ENCODE measurements at places on chromosomes 12 and 14.
A peak's percentile ranks its signal among the peaks of the same experiment; 100 is the strongest.

DNA sequence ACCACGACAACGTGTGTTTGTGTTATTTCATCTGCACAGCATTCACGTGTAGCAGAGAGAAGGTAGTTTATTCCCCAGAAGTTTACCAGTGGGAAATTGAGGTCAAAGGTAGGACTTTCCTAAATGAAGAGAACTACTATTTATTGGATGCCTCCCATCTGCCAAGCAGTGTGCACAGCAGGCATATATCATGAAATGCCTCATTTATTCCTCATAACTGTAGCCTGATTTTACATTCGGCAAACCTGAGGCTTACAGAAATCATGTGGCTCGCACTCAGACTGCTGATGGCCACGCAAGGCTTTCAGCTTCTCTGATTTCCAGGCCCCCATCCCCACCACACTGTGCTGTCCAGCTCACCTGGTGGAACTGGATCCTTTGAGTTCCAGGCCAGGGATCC is 33.5 kb downstream of the NTF3 start:
- DNase-seq, result no peak

DNA sequence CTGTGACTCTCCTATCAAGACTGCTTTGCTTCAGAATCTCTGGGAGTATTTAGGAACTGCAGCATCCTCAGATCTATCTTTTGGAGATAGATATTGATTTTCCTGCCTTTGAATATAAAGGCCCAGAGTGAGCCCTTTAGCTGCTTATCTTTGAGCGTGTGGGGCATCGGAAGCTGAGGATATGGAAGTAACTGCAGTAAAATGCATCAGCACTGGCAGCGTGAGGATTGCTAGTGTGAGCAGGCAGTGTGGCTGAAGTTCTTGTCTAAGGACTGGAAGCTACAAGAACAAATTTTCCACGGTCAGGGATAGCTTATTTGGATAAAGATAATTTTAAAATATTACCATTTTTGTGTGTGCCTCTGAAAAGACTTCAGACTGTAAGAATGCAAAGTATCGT is 474.7 kb downstream of the NPAS3 start:
- DNase-seq, result no peak

GRCh38 chr12:57116580-57117281 is 5.6 kb upstream of the STAT6 start:
- no peak for DNase-seq

GRCh38 chr12:62217466-62218194 is 42.6 kb upstream of the USP15 start:
- no peak for DNase-seq

DNA sequence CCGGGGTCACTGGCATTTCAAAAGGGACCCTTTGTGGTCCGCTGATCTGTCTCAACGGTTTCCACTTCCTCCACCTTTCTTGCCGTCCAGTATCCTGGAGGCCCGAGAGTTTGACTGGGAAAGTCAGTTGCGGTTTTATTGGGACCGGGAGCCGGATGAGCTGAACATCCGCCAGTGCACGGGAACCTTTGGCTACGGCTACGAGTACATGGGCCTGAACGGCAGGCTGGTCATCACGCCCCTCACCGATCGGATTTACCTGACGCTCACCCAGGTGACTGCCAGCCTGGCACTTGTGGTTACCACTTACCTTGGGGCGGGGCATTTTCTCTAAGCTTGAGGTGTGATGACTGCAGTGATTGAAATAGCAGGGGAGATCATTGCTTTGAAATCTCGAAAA is 83.8 kb downstream of the DNAH10 start:
- DNase-seq, result no peak

DNA sequence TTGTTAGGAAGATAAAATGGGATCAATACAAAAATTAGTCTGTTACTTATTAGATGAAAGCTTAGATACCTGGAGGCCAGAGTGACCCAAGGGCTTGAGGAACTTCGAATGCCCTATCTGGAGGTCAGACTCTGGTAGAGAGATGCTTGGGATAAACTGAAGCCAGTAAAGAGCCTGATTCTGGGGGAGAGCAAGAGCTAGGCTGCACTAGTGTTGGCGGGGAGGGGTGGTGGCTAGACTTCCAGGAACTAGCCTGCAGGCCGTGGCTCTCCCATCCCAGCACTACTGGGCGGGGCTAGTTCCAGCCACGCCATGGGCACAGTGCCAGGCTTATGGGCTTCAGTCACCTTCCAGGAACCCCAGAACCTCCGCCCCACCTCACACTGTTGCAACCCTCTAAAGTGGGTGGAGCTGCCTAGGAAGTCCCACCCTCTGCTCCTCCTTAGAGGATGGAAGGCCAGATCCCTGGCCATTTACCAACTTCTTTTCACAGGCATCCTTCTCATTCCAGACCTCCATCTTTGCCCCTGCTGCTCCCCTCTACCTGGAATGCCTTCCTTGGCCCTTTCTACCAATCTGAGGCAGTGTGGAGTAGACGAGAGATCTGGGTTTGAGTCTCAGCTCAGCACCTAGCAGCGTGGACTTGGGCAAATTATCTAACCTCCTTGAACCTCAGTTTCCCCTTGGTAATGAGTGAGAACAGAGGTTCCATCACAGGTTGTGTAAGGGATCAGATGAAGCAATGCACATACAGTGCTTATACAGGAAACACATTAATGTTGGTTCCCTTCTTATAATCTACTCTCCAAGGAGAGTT is 6.3 kb upstream of the NFE2 start:
- DNase-seq, result no peak

GRCh38 chr12:76329159-76329558 is 19.1 kb downstream of the BBS10 start:
- DNase-seq, result no peak

DNA sequence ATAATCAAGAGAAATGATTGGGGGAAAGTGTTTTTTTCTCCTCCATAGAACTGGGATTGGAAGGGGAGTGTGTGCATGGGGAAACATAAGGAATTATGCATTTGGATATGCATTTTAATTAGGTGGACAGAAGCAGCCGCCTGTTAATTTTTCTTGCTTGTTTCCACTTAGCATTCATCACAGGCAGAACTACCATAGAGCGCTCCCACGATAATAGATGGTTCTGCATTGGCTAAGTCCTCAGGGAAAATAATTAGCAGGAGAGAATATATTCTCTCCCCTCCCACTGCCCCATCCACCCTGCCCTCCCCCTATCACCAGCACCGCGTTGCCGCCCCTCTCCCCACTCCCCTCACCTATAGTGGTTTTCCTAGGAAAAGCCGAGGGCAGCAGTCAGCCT is 11.4 kb downstream of the DPF3 start:
- DNase-seq, result no peak

DNA sequence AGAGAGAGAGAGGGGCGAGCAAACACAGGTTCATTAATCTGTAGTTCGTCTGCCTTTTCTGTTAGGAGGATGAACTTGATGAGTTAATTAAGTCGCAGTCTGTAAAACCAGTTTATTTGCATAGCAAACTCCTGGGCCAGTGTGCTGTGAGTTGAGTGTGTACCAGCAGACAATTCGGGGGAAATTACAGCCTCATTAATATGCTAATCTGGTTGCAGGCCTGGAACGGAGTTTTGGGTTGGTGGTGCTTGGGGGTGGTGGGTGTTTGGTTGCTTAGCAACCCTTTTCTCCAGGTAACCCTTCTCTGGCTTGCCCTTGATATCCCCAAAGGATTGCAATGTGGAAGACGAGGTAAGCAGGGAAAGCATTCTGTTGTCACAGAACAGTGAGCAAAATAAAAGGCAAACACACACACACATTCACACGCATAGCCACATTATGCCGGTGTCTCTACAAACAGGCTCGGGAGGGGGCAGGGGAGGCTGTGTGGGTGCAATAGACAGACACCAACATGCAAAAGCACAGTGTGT is 29.2 kb upstream of the LHX5 start:
- no peak for DNase-seq

DNA sequence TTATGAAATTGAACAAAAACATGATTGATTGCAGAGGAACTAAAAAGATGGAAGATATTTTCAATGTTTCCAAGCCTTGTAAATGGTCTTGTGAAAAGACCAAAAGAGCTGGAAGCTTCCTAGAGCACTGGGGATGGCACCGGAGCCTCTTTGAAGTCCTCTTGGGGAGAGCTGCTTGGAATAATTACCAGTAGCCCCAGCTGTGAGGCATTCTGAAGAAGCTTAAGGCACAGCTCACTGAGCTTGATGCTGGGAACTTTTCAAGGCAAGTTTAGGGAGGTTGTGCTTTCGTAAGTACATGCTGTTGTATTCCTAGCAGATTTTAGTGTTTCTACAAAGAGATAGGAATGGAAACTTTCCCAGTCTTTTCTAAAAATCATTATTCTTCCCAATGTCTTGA is 13.9 kb downstream of the PDZRN4 start:
- DNase-seq, result no peak

- DNase-seq, result no peak
Measured at GRCh38 chr14:73502017-73502619, 11.4 kb downstream of the RIOX1 start.

DNA sequence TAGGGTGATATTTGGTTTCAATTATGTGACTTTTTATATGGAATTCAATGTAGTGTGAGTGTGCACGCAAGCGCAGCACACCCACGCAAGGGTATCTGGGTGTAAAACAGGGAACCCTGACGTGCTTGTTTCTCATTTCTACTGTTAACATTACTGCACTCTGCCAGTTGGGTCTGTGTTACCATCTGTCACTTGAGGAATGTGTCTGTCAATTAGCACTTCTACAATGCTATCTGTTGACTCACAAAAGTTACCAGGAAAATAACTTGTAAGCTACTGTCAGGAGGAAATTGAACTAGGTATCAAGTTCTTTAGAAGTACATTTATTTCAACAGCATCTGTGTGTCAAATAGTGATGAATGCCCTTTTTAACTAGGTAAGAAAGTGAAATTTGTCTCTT is 695.5 kb upstream of the LRFN5 start:
- DNase-seq, result no peak

GRCh38 chr14:95614349-95614748 is 71.9 kb upstream of the TCL1B start:
- DNase-seq, result no peak

- no peak for DNase-seq
Measured at GRCh38 chr14:85248881-85249635, 280.9 kb upstream of the FLRT2 start.

DNA sequence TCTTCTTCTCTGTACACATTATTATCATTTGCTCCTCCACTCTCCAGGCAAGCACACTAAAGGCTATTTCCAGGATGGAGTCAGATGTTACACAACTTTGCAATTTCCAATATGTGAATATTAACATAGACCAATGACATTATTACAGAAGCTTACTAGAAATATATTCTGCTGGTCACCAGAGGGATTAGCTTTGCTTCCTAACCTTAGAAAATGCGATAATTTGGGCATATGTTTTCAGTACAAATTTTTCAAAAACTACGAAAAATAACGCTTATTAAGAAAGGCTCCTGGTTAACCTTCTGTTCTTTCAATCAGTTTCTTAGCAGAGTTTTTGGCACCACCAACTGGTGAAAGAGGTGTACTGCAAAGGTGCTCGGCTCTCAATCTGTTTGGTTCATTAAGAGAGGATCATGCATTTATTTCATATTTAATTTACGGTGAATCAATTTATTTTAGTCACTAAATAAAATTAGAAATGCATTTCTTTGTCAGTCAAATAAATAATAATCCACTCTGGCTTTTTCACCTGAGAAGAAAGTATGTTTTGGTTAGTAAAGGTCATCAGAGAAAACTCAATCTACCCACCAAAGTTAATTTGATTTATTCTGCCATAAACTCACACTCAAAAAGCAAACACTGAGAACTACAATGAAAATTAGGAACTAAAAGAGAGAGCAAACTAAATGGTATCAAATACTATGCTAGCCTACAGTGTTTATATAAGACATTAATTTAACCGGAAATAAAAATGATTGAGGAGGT is 39.2 kb downstream of the EFCAB11 start:
- peak; percentile 19 for DNase-seq

DNA sequence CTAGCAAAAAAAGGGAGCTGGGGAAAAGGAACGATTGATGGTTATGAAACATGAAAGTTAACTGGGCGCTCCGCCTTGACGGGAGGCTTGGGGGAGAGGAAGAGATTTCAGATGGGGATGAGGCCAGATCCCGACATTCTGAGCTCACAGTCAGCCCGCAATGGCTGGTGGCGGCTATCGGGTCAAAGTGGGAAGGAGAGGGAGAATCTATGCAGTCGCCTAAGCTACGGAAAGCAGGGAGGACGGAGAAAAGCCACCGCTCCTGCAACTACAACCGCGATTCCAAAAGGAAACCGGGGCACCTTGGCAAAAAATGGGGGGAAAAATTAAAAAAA is 502 bp downstream of the MPHOSPH9 start:
- no peak for DNase-seq

DNA sequence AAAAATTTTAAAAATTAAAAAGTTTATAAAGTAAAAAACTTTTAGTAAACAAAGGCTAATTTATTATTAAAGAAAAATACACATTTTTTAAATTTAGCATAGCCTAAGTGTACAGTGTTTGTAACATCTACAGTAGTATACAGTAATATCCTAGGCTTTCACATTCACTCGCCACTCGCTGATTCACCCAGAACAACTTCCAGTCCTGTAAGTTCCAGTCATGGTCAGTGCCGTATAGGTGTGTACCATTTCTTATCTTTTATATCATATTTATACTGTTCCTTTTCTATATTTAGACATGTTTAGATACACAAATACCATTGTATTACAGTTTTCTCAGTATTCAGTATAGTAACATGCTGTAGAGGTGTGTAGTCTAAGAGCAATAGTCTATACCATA is 28.9 kb downstream of the HEATR5A start:
- no peak for DNase-seq

GRCh38 chr12:50059440-50060119 is 2.2 kb downstream of the ASIC1 start:
- DNase-seq, result no peak

GRCh38 chr12:42360747-42361403 is 34.9 kb downstream of the PPHLN1 start:
- DNase-seq, result no peak

- DNase-seq, result no peak
Measured at GRCh38 chr14:75430526-75430925, 2.7 kb downstream of the JDP2 start.

DNA sequence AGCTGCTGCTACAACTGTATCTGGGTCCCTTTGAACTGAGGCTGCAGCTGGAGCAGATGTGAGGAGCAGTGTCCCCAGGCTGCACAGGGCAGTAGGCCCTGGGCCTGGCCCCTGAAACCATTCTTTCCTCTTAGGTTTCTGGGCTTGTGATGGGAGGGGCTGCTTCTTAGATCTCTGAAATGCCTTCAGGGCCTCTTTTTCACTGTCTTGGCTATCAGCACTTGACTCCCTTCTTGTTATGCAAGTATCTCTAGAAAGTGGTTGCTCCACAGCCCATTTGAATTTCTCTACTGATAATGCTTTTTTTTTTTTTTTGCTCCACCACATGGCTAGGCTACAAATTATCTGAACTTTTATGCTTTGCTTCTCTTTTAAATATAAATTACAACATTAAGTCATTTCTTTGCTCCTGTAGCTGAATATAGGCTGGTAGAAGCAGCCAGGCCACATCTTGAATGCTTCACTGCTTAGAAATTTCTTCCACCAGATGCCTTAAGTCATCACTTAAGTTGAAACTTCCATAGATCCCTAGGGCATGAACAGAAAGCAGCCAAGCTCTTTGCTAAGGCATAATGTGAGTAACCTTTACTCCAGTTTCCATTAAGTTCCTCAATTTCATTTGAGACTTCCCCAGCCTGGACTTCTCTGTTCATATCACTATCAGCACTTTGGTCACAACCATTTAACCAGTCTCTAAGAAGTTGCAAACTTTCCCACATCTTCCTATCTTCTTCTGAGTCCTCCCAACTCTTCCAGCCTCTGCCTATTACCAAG is 41.1 kb downstream of the ACSM4 start:
- DNase-seq, result no peak

- DNase-seq, result no peak
Measured at GRCh38 chr12:52692254-52692653, 11.1 kb downstream of the KRT77 start.

GRCh38 chr12:52009081-52009751 is 2.5 kb downstream of the TAMALIN start:
- no peak for DNase-seq

- DNase-seq, result no peak
Measured at GRCh38 chr14:94681300-94682060, 69.3 kb downstream of the SERPINA3 start.
